ENCODE measurements at places on chromosomes 4 and X.

DNA sequence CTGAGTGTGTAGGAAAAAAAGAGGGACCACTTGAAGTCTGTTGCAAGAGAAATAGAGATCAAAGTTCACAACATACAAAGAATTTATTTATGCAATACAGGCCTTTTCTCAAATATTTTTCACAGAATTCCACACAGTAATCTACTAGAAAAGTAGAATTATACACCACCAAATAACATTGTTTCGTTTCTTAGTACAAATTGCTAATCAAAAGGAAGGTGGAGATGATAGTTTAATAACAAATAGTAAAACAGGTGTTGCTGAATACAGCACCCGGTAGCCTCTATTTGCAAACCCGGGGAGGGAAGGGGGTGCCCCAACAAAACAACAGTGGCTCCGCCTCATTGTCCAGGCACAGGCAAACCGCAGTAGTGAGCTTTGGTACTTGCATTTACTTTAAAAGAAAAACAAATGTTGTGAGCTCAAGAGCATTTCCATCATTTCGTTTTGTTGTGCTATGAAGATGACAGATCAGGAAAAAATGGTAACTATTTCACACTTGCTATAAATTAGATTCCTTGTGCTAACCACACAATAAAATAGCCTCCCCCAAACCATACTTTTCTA lies 186.4 kb downstream of the DCLK2 start:
- no peak for DNase-seq

DNA sequence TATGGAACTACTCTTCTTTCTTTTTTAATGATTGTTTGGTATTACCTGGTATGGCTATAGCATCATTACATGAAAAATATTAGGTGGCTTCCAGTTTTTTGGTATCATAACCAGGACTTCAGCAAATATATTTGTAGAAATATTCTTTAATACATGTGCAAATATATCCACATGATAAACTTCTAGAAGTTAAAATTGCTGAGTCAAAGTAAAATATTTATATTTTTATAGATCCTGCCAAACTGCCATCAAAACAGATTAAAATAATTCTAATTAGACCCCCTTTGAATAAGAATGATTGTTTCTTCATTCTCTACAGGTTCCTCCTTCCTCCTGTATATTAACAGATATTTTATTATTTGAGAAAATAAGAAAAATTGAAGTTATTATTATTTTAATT lies 708.5 kb upstream of the INTU start:
- DNase-seq = no peak

GRCh38 chr4:171676555-171677215 lies 136.5 kb upstream of the GALNTL6 start:
- no peak for DNase-seq

- no peak for DNase-seq
Measured at GRCh38 chrX:82333575-82333974, 1131.7 kb downstream of the SH3BGRL start.

GRCh38 chrX:13732246-13733067 lies 2.0 kb downstream of the TRAPPC2 start:
- DNase-seq = no peak

DNA sequence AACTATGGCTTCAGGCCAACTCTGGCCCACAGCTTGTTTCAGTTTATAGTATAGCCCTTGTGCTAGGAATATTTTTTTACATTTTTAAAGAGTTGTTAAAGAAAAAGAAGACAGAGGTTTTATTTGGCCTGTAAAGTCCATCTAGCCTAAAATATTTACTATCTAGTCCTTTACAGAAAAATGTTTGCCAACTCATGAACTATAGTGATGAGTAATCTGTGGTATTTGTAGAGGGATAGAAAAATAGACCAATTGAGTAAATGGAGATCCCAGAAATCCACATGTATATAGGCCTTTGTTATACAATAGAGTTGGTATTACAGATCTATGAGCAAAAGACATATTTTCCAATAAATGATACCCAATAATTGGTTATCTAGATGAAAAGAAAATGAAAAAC lies 288.7 kb downstream of the PRDM5 start:
- no peak for DNase-seq

DNA sequence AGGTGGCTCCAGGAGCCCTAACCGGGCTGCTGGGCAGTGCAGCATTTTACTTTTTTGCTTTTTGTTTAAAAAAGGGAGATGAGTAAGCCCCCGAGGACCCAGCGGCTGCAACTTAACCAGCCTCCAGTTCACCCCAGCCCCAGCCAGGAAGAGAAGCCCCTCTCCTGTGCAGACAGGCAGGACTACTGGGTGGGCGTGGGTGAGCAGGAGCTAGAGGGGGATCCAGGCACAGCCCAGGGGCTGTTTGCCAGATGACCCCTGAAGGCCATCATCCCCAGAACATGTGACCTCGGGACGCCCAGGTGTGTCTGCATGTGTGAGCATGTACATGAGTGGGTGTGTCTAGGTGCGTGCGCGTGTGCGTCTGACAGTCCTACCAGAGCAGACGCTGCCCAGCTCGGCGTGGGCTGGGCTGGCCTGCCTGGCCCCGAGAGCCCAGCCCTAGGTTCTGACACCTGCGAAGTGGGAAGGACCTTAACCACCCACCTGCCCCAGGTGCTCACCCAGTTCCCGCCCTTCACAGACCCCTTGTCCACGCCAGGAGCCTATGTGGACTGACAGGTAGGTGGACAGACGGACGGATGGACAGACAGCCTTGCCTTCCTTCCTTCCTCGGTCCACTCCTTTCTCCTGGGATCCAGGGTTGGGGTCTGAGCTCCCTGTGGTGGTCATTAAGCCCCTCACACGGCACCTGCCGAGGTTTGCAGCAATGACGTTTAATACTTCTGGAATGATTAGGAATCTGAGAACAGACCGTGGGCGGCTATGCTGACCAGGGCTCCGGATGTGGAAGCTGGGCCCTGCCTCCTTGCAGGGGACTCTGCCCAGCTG lies 7.8 kb upstream of the HAUS3 start:
- DNase-seq = no peak

GRCh38 chr4:96504386-96504785 lies 664.5 kb downstream of the PDHA2 start:
- DNase-seq = no peak

Data from CD4-positive, alpha-beta T cell treated with Interleukin-10 for 1 hour (primary cell).